ENCODE measurements at places on chromosomes 2 and 18. TPM values are rescaled to one million over a fixed set of nuclear protein-coding genes. Genes with fewer than 3 reads are reported as not detected.

The CAPN13 gene
- total RNA-seq: not detected

DNA sequence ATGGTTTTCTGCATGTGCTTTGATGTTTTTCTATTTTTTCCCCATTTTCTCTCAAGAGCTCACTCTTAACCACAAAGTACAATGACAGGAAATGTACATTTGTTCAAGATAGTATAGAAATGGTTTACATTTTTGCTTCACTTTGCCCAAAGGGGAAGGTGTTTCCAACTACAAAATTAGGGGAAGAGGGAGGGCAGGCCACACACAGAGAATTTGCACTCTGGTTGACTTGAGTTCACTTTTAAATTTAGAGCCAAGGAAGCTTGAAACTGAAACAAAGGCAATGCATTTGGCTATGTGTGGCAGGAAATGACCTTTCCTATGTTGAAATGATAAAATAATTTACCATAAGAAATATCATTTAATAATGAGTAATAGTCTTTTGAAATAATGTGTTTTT lies 19.1 kb upstream of the VIT start:
- DNase-seq: no peak

DNA sequence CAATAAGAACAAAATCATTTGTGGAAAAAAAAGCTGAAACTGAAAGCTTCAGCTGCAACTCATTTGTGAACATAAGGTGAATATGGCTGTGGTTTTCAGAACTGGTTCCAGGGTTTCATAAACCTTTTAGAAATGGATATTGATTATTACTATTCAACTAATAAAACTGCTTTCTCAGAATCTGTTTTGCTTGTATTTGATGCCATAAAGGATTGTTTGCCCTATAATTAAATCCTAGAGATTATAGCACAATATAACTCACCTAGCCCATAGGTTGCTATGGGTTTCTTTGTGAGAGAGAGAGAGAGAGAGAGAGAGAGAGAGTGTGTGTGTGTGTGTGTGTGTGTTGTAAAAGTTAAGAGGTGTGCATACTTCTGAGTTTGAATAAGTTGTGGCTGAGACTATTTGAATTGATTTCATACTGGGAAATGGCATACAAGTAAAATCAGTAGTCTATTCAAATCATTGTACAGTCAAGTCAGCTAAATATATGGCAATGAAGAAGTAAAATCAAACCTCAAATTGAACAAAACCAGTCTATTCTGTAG lies 339.2 kb downstream of the ARHGAP15 start:
- DNase-seq: no peak

The C1D gene
- total RNA-seq: 66.6 TPM

The C2orf78 gene
- total RNA-seq: 0.06 TPM

DNA sequence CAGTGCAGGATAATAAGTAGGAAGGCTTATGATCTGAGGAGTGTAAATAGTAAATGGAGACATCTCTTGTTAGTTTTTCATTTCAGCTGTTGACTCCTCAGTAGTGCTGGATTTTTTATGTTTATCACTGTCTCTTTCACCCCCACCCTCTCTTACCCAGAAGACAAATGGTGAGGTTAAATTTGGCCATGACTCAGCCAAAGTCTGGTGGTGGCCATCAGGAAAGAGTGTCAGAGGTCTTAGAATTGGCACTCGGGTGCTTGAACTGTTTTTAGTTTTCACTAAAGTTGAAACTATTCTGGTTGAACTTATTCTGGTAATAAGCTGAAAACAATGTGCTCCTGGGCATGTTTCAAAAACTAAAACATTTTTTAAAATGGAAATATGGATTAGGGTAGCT lies 123.3 kb downstream of the FHOD3 start:
- DNase-seq: no peak

DNA sequence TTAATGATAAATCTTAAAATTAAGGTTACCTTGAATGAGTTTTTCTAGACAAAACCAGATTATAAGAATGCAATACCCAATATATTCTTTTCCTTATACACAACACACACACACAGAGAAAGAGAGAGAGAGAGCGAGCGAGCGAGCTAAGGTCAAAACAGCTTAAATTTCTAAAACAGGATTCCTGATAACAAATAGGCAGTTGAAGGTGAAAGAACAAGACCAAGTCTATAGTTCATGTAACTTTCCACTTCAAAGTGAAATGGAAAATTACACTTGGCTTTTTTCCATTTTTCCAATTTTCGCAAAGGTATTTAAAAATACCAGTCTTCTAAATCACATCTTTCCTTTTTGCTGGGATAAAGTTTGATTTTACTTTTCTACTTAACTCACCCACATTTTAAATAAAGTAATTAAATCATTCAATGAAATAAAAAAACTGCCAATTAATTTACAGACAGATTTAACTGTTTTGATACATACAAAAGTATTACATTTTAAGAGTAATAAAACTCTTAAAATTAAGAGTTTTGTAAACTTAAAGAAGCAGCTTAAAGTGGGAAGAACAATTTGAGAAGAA lies 98.8 kb downstream of the COBLL1 start:
- DNase-seq: no peak

GRCh38 chr2:157172239-157172638 lies 85.3 kb upstream of the GALNT5 start:
- no peak for DNase-seq

DNA sequence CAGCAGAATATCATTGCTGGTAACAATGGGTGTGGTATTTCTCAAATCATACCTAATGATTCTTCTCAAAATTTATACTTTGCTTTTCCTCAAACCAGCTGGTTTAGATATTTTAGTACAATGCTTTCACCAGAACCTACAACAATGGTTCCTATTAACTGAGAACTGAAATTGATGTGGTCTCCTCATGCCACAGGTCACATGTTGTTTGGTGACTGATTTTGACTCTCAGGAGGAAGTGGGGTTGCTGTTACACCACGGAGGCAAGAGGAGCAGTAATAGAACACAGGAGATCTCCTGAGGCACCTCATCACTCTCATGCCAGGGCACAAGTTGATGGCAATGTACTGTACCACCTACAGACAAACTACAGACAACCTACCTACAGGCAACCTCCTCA lies 3.0 kb upstream of the CEP68 start:
- no peak for DNase-seq

GRCh38 chr2:5777131-5777535 lies 84.9 kb downstream of the SOX11 start:
- no peak for DNase-seq

The GRP gene
- total RNA-seq: 2.1 TPM

The GFPT1 gene
- total RNA-seq: 54.3 TPM

The IL36B gene
- not detected for total RNA-seq
